ENCODE measurements at places on chromosomes 2 and 18. TPM values are rescaled to one million over a fixed set of nuclear protein-coding genes. Genes with fewer than 3 reads are reported as not detected.

CTLA4 gene
- not detected for total RNA-seq

CDH20 gene
- not detected for total RNA-seq

DNA sequence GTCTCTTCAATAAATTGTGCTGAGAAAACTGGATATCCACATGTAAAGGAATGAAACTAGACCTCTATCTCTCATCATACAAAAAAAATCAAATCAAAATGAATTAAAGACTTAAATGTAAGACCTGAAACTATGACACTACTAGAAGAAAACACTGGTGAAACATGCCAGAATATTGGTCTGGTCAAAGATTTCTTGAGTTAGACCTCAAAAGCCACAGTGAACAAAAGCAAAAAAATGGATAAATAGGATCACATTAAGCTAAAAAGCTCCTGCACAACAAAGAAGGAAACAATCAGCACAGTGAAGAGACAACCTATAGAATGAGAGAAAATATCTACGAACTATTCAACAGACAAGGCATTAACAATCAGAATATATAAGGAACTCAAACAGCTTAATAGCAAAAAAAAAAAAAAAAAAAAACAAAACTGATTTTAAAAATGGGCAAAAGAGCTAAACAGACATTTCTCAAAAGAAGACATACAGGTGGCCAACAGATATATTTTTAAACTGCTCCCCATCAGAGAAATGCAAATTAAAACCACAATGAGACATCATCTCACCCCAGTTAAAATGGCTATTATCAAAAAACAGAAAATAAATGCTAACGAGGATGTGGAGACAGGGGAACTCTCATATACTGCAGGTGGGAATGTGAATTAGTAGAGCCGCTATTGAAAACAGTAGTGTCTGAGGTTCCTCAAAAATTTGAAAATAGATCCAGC, 66.3 kb downstream of the NCKAP1 start:
- H3K4me3 ChIP-seq, result no peak overlapping the region
- H3K4me1 ChIP-seq, result peaks cover 6% of the 10 kb centered on the region
- H3K36me3 ChIP-seq, result peaks cover 5% of the 10 kb centered on the region
- no peak overlapping the region for H3K27ac ChIP-seq
- no peaks in the 10 kb centered on the region for H3K27me3 ChIP-seq

UCN gene
- not detected for total RNA-seq
